NT2/D1 (cell line): ENCODE measurements at places on chromosomes 1 and 21.
A peak's percentile ranks its signal among the peaks of the same experiment; 100 is the strongest.

DNA sequence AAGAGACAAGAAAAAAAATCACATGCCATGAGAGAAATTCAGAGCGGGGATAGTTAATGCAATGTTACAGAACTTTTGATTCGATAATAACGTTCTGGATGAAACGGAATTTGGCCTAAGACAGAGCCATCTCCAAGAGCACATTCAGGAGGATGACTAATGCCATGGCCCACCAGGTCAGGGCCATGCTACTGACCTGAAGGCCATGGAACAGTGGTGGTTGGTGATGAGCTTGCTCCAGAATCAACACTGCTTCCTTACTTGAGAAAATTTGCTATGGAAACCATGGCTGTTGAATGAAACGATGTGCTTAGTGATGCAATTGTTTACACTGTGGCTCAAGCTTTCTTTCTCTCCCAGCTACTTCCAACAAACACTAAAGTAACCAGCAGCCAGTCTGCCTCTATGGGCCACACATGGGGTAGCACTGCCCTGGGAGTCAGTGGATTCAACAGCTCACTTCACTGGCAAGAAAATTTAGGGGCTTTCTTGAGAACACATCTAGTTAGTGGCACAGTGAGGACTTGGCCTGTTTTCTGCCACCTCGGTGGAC, 299.1 kb downstream of the PCP4 start:
- no peak for DNase-seq

- no peak for DNase-seq
Measured at GRCh38 chr1:14345946-14346550, 252.4 kb upstream of the KAZN start.

GRCh38 chr1:8883491-8883890, 5.0 kb upstream of the ENO1 start:
- no peak for DNase-seq

GRCh38 chr1:24551290-24551959, 4.5 kb upstream of the NCMAP start:
- DNase-seq = no peak

DNA sequence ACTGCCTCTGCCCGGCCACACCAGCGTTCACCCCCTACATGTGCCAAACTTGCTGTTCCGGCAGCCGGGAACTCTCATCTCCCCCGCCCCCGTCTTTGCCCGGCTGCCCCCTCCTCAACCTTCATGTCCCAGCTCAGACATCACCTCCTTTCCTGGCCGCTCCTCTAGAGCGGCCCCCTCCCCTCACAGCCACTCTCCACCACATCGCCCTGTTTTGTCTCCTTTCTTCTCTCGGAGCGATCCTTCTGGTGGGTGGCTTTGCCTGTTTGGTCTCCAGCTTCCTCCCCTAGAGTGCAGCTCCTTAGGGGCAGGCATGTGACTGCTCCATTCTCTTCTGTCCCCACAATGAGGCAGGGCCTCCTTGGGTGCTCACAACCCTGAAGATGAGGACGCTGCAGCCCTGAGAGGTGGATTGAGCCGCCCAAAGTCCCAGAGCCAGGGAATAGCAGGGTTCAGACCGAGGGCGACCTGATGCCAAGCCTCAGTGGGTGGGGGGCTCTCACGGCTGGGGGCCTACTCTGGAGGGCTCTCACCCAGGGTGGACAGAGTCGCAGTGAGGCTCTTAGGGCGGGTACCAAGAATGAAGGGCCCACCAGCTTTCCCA, 44.9 kb upstream of the ECE1 start:
- DNase-seq = no peak

DNA sequence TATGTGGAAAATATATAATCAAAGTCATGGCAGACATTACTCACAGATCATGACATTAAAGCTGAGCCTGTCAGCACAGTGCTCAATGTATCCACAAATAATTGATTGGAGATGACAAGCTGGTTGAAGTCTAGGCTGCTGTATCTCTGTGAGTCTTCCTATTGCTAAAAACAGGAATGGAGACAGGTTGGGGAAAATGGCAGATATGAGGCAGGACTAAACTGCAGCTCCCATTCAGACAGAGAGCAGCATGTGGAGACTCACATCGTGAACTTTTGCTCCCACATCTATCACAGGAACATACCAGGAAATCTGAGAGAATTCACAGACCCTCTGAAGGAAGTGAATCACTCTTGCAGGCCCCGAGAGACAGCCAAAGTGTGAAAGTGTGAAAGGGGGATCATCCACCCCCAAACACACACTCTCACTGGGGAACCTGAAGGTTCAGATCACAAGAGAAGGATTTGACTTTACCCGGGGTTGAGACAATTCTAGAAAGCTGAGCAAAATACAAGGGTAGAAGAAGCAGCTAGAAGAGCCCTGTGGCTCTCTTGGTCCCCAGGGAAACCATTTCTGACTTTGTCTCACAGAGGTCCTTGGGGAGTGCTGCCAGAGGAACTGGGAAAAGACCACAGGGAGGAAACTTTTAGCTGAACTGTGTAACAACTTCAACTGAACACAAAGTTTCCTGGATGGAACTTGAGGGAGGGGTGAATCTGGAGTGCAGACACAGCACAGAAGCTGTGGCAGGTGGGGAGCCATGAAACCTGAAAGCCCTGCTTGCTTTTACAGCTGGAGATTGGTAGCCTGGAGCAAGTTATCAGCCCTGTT, 173.4 kb downstream of the S1PR1 start:
- no peak for DNase-seq

DNA sequence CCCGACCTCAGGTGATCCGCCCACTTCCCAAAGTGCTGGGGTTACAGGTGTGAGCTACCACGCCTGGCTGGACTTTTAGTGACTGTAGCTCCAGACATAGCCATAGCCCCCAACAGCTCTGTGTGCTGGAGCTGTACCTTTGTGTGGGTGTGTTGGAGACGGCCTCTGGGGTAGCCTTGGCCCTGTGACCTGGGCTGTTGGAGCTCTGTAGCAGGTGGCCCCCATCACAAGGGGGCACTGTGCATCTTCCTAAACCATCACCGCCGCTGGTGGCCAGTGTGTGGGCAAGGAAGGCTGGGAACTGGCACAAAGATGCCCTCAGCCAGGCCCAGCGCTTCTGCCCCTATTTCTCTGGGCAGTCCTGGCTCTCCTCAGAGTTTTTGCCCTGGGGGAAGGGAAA, 38.4 kb upstream of the FOXO6 start:
- DNase-seq = peak; percentile 43

DNA sequence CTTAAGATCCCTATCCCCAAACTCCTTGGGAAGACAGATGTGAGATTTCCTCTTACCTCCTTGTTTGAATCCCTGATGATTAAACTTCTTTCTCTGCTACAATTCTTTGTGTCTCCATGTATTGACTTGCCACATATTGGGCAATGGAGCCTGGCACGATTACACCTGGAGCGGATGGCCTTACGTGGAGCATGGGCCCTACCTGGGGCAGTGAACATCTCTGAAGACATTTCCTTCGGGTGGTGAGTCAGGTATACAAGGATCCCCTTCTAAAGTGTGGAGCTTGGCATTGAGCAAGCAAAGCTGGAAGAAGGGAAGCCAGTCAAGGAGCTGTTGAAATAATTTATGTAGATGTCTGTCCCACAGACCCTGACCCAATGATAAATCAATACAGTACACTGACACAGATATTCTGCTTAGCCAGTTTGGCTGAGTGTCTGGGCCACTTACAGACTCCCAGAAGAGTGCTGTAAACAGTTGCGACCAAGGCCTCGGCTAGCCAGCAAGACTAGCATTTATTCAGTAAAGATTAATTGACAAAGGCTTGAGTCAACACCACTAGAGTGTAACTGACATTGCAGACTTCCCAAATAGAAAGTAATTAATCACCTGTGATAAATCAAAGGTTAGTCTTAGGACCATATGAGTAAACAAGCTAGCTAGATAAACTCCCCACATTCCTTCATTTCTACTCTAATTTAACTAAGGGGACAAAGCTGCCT, 83.1 kb upstream of the KCNK1 start:
- no peak for DNase-seq

- no peak for DNase-seq
Measured at GRCh38 chr1:35924838-35925237, 6.1 kb upstream of the AGO3 start.

- no peak for DNase-seq
Measured at GRCh38 chr1:200265104-200265503, 144.7 kb downstream of the ZNF281 start.

GRCh38 chr21:45997205-45997494, 15.6 kb downstream of the COL6A1 start:
- DNase-seq = no peak

GRCh38 chr1:165630629-165631341, at the start of gene MGST3:
Gene MGST3, plus strand, starts transcription at chr1:165631234. Its CDS starts 18,614 bp downstream, at chr1:165649848.
- peak; percentile 99 for DNase-seq

DNA sequence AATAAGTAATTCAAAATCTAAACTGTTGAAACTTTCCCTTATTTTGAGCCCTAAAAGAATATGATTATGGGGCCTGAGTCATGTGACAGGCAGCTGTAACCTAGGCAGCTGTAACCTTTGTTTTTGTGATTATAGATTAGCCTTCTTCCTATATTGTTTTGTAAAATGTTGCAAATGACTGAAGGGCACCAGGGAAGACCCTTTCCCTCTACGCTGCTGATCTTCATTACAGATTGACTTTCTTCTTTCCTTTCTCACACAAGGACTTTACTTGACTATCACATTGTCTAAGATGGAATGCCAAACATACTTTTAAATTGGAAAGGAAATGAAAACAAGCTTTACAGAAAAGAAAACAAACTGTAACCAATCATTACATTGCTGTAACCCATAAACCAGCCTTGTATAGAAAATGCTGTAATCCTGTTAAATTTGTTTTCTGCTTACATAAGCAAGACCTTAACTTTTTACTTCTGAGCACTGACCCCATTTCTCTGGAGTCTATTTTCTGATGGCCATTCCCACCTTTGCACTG, 242.2 kb downstream of the RGS7 start:
- DNase-seq = peak; percentile 28

DNA sequence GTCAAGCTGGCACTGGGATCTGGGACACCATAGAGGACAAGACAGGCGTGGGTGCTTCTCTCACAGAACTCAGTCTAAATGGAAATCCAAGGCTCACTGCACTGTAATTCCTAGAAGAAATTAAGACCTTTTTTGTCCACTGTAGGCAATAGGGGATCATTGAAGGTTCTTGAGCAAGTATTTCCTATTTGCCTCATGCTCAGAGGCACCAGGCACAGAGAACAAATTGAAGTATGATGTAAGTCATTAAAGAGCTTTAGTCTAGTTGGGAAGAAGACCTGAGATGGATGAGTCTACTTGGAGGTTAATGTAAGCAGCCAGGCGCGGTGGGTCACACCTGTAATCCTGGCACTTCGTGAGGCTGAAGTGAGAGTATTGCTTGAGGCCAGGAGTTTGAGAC, 34.6 kb downstream of the EIF2D start:
- no peak for DNase-seq

DNA sequence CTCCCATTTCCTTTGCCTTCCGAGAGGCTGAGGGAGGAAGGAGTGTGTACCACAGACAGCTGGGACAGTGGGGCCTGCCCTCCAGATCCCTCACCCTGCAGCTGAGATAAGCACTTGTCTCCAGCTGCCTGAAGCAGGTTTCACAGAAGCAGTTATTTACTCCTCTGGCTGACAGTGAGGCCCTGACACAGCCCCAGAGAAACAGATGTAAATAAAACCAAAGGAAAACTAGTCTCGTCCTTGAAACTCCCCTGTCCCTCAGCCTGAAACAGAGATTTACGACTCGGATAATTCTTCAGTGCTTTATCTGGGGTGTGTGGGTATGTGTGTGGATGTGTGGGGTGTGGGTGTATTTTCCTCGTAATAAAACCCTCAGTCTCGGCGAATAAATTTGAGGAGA, 181.1 kb downstream of the IGSF21 start:
- no peak for DNase-seq

DNA sequence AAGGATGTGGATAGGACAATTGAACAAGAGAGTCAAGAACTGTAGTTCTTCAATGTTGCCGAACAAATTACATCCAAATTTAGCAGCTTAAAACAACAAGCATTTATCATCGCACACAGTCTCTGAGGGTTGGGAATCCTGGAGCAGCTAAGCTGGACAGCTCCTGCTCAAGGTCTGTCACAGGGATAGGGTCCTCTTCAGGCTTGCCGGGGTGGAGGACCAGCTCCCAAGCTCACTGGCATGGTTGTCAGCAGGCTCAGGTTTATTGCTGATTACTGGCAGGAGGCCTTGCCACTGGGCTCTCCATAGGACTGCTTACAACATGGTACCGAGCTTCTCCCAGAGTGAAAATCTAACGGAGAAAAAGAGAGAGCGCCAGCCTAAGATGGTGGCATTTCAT, 22.1 kb upstream of the COX20 start:
- no peak for DNase-seq

GRCh38 chr1:95685081-95685480, 451.1 kb downstream of the RWDD3 start:
- DNase-seq = no peak

- no peak for DNase-seq
Measured at GRCh38 chr1:197916500-197916983, 630 bp upstream of the LHX9 start.

- no peak for DNase-seq
Measured at GRCh38 chr1:189606795-189607476, 870.7 kb downstream of the BRINP3 start.

DNA sequence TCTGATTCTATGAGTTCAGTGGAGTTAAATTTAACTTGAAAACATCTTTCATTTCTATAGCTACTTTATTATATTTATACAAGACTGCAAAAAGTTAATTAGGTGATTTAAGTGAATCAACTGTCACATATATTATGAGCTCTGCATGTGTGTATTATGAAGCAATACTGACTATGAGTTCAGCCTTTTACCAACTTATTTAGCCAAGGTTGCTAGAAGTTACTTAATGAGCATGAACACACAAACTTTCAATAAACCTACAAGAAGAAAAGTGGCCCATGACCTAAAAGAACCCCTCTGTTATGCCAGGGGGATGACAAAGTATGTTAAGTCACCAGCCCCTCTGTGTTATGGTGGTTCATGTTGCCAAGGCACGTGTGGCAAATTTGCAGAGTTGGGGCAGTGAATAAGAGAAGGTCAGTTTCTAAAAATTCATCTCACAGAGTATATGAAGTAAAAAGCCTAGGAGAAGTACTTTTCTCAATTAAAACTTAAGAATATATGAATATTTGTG, 86.7 kb upstream of the LYPLAL1 start:
- DNase-seq = no peak

GRCh38 chr1:4044967-4045366, 144.9 kb upstream of the C1orf174 start:
- no peak for DNase-seq

DNA sequence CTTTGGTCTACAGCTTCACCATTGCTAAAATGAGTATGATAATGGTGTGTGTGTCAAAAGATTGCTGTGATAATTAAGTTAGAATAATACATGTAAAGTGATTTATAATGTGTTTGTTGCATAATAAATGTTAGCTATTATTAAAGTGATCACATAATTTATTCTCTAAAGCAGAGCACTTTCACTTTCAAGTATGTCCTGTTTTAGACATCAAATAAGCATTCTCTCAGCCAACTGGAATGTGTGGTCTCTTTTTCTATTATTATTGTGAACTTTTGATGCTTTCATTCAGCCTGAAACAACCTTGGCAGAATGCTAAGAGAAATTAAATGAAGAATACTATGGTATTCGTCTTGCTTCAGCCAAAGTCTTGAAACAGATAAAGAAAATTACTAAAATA, 102.8 kb upstream of the COL11A1 start:
- DNase-seq = no peak
